Renal cortical epithelial cell (primary cell): ENCODE measurements at places on chromosomes 4 and X. TPM values are rescaled to one million over a fixed set of nuclear protein-coding genes. Genes with fewer than 3 reads are reported as not detected.

Gene CSAG1
- total RNA-seq, result not detected in 2 replicates

DNA sequence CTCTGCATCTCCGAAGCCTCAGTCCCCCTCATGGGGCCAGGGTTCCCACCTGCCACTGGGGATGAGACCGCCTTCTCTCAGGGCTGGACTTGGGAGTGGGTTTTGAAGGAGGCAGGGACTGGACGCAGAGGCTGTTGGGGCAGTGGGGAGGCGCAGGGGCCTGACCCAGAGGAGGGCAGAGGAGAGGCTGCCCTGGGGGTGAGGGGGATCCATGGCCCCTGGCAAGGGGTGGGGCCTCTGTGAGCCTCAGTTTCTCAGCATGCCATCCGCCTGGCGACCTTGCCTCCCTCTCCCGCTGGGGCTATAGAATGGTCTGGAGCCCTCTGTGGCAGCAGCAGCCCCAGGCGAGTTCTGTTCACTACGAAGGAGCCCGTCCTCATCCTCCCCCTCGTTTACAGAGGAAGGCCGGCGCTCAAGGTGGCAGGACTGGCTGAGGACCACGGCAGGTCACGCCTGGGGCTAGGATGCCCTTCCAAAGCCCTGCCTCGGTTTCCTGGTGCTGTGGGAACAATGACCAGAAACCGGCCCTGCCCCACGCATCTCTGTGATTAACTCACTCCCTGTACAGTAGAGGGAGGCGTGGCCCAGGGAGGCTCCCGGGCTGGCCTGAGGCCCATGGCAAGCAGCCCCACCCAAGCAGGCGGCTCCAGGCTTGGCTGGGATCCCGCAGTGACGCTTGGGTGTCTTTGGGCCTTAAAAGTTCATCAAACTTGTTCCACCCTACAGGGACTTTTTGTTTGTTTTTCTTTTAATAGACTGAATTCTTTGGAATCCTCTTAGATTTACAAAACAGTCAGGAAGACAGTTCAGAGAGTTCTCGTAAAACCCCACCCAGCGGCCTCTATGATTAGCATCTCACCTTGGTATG is 16.0 kb upstream of the SH3TC1 start:
- peak; percentile 64 for DNase-seq

Gene SHROOM4
- total RNA-seq, result 4.9 and 12.7 TPM in 2 replicates

Gene ARHGEF9
- total RNA-seq, result 14.0 and 19.6 TPM in 2 replicates

Gene MAGEA8
- not detected in 2 replicates for total RNA-seq

Gene SPP1
- total RNA-seq, result 723 and 3,280 TPM in 2 replicates

GRCh38 chrX:18389966-18390365 is 35.4 kb upstream of the CDKL5 start:
- DNase-seq, result no peak

GRCh38 chr4:686413-687040 is 2.4 kb downstream of the SLC49A3 start:
- DNase-seq, result no peak

DNA sequence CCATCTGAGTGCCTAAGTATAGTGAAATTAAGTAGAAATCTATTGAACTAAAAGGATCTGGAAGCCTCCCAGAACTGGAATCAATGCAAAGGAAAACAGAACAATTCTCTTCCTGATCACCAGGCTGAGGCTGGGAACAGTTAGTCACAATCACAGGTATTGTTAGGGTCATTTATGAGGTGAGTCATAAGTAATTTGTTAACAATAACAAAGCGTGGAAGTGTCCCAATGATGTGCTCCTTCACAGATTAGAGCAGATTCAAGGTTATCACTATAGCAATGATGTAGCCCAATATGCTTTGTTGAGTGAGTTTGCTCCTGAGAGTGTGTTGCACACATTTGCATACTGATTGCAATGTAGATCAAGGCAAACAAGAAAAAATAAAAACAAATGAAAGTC is 228.1 kb downstream of the ZNF674 start:
- DNase-seq, result peak; percentile 87

Gene SPANXB1
- not detected in 2 replicates for total RNA-seq

GRCh38 chr4:129230846-129231245 is 134.9 kb downstream of the C4orf33 start:
- DNase-seq, result no peak

GRCh38 chr4:48483777-48484493 is 792 bp downstream of the SLC10A4 start:
- DNase-seq, result no peak

DNA sequence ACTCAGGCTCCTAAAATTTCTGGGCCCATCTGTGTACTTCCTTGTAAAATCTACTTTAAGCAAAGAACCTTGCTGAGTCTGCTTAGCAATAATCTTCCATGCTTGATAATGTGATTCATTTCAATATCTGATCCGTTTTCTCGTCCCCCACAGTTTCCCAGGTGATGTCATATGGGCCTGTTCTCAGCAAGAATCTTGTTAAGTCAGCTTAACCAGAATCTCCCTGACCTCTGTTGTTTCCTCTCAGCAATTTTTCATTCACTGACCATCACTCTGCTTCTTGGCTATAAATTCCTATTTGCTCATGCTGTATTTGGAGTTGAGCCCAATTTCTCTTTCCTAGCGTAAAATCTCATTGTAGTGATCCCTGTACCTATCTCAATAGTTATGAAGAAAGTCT is 13.9 kb downstream of the CSN2 start:
- peak; percentile 1 for DNase-seq

GRCh38 chr4:56215901-56216300 is 171.4 kb downstream of the AASDH start:
- no peak for DNase-seq

DNA sequence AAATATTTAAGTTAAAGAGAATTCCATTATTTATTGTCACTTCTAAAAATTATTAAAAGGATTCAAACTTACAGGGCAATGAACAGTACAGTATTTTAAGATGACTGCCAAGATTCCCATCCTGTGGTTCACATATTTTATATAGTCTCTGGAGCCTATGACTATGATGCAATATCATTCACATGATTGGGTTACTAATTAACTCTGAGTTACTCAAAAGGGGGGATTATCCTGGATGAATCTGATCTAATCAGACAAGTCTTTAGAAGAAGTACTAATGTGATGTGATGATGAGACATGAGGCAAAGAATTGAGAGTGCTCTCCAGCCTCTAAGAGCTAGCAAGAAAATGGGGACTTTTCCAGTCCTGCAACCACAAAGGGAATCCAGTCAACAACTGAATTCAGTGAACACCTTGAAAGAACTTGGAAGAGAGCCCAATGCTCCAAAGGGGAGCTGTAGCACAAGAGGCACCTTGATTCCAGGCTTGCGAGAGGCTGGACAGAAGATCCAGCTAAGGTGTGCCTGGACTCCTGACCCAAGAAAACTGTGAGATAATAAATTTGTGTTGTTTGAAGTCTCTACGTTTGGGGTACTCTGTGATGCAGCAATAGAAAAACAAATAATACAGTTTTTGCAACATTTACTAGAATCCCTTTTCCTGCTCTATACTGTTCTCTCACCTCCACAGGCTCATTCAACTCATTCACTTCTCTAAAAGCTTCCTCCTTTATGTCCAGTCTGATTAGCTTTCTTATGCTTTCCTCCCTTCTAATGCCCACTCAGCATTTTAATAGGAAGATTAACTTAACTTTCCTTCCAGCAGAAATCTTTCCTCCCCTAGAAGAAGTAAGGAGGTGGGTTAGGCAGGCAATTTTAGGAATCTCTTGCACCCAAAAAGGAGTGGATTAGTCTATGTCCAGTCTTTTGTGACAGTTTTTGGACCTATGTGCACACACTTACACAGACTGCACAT is 133.8 kb upstream of the LCORL start:
- peak; percentile 67 for DNase-seq

GRCh38 chrX:47634871-47635575 is 5.3 kb upstream of the CFP start:
- no peak for DNase-seq

GRCh38 chrX:20529711-20530110 is 263.0 kb upstream of the RPS6KA3 start:
- DNase-seq, result no peak

DNA sequence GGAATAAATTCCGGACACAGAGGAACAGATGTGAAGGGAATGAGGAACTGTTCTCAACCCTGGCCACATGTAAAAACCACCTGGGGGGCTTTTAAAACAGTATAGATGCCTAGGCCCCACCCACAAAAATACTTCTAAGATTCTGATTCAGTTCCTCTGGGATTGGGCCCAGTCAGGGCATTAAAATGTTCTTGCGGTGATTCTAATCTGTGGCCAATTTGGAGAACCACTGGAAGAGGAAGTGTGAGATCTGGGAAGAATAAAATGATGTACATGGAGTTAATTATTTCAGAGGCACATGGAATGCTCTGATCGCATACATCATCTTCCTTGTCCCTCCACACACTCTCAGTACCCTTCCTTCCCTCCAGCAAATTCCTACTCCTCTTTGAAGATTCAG is 192.2 kb downstream of the APBB2 start:
- no peak for DNase-seq

Gene MAGEA2B
- total RNA-seq, result not detected in 2 replicates

Gene DGKK
- not detected in 2 replicates for total RNA-seq

Gene PDS5A
- 71.4 and 109 TPM in 2 replicates for total RNA-seq

DNA sequence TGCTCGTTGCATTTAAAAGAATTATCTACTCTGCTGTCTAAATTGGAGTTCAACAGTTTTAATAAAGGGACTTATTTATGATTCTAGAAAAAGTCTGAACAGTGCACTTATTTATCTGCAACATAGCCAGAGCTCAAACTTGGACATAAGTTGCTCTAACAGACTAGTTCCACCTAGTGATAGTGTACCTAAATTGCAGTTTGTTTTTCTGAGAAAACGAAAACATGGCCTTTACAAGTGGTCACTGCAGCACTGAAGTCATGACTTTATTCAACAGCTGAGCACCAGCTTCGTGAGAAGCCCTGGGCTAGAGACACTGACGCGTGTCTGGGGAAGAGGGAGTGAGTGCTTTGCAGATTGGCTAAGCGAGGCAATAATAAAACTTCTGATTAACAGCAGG is 77.3 kb upstream of the IGSF1 start:
- peak; percentile 46 for DNase-seq

GRCh38 chrX:115324194-115324593 is 34.7 kb downstream of the LUZP4 start:
- DNase-seq, result no peak

Gene CFAP99
- total RNA-seq, result 0.30 TPM in 1 of 2 replicates, not detected in the other

DNA sequence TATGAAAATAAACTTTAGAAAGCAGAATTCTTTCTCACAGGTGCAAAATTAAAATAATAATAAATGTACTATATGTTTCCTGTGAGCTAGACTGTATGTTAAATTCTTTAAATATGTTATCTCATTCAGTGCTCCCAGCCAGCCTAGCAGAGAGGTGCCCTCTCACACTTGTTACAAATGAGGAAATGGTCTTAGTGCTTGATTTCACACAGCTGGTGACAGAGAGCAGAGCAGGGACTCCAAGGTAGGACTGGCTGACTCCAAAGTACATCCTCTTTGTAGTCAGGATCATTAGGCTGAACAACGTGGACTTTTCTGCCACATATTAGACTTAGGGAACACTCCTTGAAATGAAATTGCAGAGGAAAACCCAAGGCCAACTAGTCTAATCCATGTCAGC is 72.0 kb upstream of the HHIP start:
- no peak for DNase-seq

DNA sequence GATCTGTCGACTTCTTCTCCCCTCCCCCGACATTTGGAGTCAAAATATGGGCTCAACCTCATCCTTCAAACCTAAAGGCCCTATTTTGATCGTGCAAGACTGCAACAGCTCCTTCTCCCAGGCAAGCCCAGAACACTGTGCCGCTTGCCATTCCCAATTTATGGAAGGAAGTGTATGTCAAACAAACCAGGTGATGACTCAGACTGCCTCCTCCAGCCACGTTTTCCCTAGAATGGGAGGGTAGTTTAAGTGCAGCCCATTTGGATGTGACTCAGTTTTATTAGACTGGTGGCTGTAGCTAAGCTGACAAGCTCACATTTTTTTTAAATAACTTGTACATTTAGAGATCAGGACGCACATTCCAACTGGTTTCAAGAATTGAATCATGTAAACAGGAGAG is 570.4 kb upstream of the DIPK2B start:
- peak; percentile 91 for DNase-seq
